ENCODE measurements at places on chromosomes 7 and 10. TPM values are rescaled to one million over a fixed set of nuclear protein-coding genes. Genes with fewer than 3 reads are reported as not detected.

- DNase-seq = no peak
Measured at GRCh38 chr7:30702200-30702599, 19.9 kb upstream of the CRHR2 start.

GRCh38 chr7:20412032-20412431, 81.3 kb downstream of the ITGB8 start:
- no peak for DNase-seq

- no peak for DNase-seq
Measured at GRCh38 chr10:91627344-91628102, 5.3 kb downstream of the PPP1R3C start.

DNA sequence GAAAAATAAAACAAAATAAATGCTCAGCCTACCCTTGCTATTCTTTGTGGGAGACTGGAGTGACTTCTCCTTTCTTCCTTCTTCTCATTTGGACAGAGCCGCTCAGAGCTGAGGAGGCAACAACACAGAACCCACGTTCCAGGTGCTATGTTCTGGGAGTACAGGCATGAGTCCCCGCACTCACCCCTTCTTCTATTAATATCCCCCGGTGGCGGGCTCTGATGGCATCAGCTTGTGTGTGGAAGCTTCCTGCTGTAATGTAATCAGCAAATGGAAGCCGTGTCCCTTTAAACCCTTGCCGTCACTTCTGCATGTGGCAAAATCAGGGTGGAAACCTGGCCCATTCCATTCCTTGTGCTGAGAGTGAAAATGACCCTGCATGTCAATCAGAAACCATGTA, 116.9 kb upstream of the ADARB2 start:
- DNase-seq = no peak

GRCh38 chr7:120949393-120949911, 1.1 kb upstream of the ING3 start:
- no peak for DNase-seq

- DNase-seq = no peak
Measured at GRCh38 chr10:100291356-100291755, 4.9 kb upstream of the BLOC1S2 start.

DNA sequence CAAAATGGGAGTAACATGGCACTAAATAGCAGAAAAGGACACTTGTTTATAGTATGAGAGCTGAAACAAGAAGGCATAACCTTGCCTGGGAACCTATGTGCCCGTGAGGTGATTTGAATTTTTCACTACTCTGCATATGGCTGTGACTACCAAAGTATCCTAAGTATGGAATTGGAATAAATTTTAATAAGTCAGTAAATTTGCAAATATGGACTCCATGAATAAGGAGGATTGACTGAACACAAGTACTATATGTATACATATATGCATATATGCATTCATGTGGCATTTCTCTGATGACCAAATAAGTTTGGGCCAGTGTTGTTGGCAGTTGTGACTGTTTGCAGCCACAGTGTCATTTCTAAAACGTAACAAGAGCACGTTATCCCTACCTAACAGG, 34.5 kb downstream of the PRR15 start:
- DNase-seq = no peak

DNA sequence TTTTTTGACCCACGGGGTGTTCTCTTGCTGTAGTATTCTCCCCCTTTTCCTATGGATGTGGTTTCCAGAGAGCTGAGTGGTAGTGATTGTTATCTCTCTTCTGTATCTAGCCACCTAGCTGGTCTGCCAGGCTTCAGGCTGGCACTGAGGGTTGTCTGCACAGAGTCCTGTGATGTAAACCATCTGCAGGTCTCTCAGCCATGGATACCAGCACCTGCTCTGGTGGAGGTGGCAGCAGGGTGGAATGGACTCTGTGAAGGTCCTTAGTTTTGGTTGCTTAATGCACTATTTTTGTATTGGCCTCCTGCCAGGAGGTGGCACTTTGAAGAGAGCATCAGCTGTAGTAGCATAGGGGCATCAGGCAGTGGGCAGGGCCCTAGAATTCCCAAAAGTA, 851 bp downstream of the HYAL4 start:
- no peak for DNase-seq

GRCh38 chr7:155731380-155731779, 80.9 kb downstream of the SHH start:
- DNase-seq = peak; percentile 85

DNA sequence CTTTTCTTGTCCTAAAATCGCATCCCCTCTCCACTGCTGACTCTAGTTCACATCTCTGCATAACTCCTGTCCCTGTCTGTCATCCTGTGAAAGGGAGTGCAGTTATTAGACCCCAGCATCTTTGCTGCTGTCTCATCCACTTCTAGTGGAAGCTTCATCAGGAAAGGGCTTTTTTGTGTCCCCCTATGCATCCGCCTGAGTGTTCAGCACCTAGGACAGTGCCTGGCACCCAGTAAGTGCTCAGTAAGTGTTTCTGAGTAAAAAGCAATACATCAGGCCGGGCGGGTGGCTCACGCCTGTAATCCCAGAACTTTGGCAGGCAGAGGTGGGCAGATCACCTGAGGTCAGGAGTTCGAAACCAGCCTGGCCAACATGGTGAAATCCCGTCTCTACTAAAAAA, 211.8 kb upstream of the FOXK1 start:
- DNase-seq = no peak

- no peak for DNase-seq
Measured at GRCh38 chr10:112605063-112605462, 158.0 kb downstream of the VTI1A start.

DNA sequence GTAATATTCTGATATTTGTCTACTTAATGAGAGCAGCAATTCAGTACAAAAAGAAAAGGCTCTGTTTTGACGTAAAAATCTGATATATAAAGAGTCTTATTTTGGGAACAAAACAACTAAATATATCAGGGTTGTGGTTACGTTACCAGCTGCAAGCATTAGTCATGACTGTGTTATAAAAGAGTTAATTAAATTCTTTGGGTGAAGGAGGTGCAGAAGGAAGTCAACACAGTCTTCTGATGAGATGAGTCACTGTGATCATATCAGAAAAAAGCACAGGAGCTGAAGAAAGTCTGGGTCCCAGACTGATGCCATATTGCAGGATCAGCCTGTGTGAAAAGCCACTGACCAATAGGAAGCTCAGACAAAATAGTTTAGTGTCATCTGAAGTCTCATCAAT, 234.3 kb upstream of the TEX47 start:
- peak; percentile 32 for DNase-seq

GIMAP6 gene
- not detected for total RNA-seq

ERLIN1 gene
- 31.5 TPM for total RNA-seq

NPY gene
- not detected for total RNA-seq

INA gene
- 3.0 TPM for total RNA-seq

CCDC172 gene
- total RNA-seq = not detected

UCN3 gene
- not detected for total RNA-seq

SPDYE16 gene
- total RNA-seq = not detected

CYP3A7 gene
- not detected for total RNA-seq

COL17A1 gene
- total RNA-seq = 1,287 TPM
